AG08396 (cell line): ENCODE measurements at places on chromosomes 12 and 14.

GRCh38 chr14:64970041-64970440 is 2.1 kb downstream of the RAB15 start:
- DNase-seq = no peak

DNA sequence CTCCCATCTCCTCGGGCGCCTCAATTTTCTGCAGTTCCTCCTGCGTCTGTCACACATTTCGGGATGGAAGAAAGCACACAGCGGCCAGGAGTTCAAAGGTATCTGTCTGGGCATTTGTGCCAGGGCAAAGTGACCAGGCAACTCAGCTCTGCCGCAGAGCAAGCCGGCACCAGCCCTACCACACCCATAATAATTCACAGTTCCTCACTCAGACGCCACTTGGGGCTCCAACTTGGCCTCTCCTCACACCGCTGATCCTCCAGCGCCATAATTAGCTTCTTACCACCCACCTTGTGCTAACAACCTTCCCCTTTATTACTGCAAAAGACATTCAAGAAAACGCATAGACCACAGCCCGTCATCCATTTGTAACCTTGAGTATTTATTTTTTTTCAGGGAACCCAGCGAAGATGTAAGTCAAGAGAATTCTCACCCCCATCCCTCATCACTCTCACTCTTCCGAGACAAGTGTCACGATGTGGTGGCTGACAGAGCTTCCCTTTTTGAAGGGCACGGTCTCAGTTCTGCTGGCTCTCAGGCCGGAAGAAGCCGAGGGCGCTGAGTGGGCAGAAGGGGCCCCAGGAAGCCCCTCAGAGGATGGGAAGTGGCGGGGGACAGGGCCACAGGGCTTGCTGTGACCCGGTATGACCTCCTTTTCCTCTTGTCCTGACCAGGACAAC is 25.2 kb upstream of the NCOR2 start:
- no peak for DNase-seq

DNA sequence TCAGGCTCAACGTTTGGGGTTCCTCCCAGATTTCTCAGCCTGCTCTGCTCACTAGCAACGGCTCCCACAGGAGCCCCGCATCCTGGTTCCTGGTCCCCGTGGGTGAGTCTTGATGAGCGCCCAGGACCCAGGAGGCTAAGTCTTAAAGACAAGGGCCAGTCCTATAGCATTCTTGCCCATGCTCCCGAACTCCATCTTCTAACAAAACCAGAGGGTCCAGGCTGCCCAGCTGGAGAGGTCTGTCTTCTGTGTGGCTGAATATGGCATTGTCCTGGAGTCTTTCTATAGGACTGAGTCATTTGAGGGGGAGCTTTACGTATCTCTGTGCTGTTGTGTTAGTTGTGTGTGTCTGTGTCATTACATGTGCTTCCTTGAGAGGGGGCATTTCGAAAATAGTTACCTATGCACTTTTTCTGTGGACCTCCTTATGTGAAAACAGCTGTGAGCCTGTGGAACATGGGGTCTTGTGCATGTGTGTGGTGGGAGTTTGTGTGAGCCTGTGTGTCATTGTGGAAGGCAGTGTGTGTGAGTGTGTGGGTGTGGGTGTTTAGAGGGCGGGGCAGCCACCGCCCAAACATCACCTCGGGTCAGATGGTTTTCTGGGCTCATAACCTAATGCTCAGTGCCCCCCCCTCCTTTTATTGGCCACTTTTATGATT is 9.1 kb upstream of the TBX5 start:
- no peak for DNase-seq

- DNase-seq = no peak
These were observed 136.2 kb downstream of the SLCO1B3 start for GRCh38 chr12:20946732-20947131.

DNA sequence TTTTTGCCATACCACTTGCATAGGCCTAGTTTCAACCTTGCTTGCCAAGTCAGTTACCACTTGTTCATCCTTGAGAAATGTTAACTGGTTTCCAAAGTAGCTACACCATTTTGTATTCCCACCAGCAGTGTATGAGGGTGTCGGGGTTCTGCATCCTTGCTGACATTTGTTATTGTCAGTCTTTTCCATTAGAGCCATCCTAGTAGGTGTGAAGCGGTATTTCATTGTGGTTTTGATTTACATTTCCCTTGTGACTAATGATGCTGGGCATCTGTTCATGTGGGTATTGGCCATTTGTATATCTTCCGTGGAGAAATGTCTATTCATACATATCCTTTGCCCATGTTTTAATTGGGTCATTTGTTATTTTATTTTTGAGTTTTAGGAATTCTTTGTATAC is 27.6 kb upstream of the GALNT16 start:
- DNase-seq = no peak

GRCh38 chr14:57464008-57464730 is 29.5 kb downstream of the CCDC198 start:
- no peak for DNase-seq

GRCh38 chr12:31221551-31221945 is 104.4 kb downstream of the SINHCAF start:
- DNase-seq = no peak

GRCh38 chr12:132329036-132329719 is at the start of gene GALNT9:
TSS of gene GALNT9 (minus strand) at chr12:132329589. CDS start at chr12:132329203, 386 bp downstream.
- no peak for DNase-seq

- no peak for DNase-seq
These were observed 74.3 kb downstream of the LMO3 start for GRCh38 chr12:16531621-16532020.

DNA sequence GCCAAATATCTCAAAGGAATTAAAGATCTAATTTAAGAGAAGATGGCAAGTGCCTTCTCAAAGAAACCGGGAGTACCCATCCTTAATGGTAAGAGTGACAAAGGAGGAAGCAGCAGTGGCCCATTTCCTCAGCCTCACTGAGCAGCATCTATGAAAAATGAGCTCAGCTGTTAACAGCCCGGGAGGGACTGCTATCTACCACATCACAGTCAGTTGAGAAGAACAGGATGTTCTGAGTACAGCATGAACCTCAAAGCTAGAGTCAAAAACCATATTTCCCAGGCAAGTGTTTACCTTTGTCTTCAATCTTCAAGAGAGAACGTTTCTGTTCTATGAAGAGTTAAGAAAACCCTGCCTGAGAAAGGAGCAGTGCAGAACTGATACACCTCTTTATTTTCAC is 115.0 kb downstream of the BTG1 start:
- no peak for DNase-seq

GRCh38 chr12:75979181-75979580 is 52.4 kb downstream of the PHLDA1 start:
- DNase-seq = no peak

- DNase-seq = no peak
These were observed 46.7 kb upstream of the ATP23 start for GRCh38 chr12:57894399-57895292.

DNA sequence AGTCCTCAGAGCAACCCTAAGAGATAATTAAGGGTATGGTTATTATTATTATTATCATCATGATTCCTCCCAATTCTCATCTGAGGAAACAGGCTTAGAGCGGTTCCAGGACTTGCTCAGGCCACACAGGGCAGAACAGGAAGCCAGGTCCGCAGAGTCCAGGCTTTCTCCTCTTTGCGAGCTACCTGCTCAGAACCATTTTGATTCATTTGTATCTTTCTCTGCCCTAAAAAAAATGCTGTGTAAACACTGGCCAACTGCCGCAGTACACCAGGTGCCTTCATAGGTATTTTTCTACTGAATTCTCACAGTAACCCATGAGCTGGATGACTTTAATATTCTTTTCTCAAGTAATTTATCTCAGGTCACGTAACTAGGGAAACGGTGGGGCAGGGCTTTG is 45.3 kb downstream of the ST8SIA1 start:
- DNase-seq = no peak

GRCh38 chr14:93891756-93892504 is 35.2 kb upstream of the FAM181A start:
- no peak for DNase-seq

- DNase-seq = no peak
These were observed 57.3 kb downstream of the DAD1 start for GRCh38 chr14:22531451-22532344.

GRCh38 chr12:6140651-6141447 is 16.4 kb upstream of the VWF start:
- DNase-seq = no peak

- DNase-seq = no peak
These were observed 67.1 kb downstream of the NUAK1 start for GRCh38 chr12:106071686-106072085.

GRCh38 chr12:49922349-49923034 is 18.8 kb upstream of the FAIM2 start:
- no peak for DNase-seq

DNA sequence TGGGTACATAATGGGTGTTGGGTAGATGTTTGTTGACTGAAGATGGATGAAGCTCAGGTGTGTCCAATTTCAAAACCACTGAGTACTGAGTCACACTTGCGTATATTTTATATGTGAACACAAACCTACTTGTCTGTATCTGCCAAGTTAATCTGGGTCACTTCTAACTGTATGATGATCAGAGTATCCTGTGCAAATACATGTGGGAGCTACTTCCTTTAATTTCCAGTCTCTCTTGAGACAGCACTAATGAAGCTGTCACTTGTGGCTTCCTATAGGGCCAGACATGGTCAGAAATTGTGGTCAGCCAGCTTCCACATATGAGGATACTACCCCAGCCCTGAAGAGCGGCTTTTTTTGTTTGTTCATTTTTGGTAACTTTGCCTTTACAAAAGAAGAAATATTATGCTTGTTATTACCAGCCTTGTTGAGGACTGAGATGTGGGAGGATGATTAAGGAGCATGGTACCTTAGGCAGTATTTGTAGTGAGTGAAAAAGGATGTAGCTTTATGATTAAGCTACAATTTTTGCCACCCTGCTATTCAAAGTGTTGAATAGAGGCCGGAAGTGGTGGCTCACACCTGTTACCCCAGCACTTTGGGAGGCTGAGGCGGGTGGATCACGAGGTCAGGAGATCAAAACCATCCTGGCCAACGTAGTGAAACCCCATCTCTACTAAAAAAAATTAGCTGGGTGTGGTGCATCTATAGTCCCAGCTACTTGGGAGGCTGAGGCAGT is 32.4 kb downstream of the PLXNC1 start:
- DNase-seq = no peak

DNA sequence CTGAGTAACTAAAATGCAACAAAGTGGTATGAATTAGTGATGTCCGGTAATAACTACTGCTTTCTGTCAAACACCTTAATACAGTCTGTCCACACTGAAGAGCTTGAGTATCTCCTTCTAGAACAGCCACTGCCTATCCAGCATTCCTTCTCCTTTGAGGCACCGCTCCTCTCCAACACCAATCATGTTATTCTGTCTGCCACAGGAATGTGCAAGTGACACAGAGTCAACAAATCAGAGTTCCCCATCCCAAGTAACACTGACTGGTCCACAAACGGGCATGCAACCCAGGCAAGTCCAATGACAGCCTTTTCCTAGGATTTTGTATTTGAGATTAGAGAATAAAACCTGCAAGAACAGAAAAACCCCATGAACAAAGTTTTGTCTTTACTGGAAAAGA is 3.8 kb downstream of the GXYLT1 start:
- DNase-seq = peak; percentile 62

DNA sequence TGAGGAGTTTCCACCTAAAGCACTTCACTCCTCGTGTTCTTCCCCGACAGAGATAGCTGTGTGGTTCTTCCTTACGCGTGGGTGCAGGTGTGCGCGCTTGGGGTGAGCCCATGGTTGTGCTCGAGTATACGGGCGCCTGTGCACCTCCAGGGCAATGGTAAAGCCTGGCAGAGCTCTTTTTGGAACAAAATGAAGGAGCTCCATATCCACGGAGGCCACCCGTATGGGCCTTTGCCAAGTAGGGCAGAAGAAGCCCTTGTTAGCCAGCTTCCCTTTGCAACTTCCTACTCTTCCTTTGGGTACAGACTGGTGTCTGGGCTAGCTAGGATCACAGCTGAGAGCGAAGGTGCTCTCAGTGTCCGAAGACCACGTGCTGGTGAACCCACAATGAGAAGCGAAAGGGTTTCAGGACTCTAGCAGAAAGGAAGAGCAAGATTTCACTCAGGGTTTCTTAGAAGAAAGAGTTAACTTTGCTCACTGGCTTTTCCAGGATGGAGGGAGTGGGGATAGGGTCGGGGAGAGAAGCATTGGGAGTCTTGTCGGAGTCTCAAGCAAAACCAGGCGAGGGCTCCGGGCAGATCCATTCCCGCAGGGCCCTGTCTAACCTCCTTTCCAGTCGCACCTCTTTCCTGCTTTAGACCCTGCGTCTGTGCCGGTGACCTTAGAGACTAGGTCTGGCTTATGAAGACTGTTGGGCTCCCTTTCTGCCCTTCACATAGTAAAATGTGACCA is 960 bp upstream of the LRFN5 start:
- peak; percentile 14 for DNase-seq

DNA sequence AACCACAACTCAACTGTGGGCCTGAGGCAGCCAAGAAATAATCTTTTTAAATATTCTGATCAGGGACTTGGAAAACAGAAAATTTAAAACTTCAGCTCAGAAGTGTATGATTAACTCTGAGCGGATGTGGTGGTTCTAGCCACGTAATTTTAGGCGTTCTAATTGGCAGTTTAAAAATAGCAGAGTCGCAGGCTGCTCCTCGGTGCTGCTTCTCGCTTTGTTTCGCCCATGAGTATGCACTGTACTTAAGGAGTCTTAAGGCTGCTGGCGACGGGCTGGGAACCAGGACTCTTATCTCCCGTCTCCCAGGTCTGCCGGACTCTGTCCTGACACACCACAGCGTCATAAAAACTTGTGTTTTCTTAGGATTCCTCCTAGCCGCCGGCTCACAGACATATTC is 113.4 kb upstream of the PELI2 start:
- DNase-seq = peak; percentile 30

GRCh38 chr12:26042645-26043044 is 82.2 kb downstream of the BHLHE41 start:
- no peak for DNase-seq

DNA sequence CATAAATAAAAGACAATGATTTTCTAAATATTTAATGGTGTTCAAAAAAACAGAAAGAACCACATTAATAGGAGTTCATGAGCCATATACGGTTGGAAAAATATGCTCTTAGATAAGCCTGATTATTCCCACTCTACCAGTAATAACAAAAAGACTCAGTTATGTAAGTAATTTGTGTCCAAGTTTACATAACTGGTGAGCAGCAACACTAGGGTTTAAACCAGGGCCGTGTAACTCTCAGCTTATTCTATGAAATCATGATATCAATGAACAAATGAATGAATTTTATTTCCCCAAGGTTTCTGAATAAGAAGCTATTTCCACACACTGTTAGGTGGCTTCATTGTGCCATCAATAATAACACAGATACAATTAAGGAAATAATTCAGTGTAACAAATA is 98.3 kb downstream of the GARIN6 start:
- DNase-seq = no peak

DNA sequence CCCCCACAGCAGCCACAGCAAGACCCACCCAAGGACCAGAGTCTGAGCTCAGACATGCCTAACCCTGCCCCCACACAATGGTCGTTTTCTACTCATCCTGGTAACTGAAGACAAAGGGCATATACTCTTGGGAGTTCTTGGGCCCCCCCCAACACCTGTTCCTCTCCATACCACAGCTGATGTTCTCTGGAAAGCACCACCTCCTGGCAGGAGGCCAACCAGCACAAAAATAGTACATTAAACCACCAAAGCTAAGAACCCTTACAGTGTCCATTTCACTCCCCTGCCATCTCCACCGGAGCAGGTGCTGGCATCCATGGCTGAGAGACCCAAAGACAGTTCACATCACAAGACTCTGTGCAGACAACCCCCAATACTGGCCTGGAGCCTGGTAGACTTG is 80.6 kb upstream of the DAAM1 start:
- no peak for DNase-seq
